Foreskin fibroblast (primary cell): ENCODE measurements at places on chromosomes 1 and 21.
A peak's percentile ranks its signal among the peaks of the same experiment; 100 is the strongest.

GRCh38 chr1:237115035-237115434 lies 73.1 kb downstream of the RYR2 start:
- DNase-seq: no peak

GRCh38 chr1:165595246-165595938 lies 35.6 kb upstream of the MGST3 start:
- DNase-seq: peak; percentile 59

DNA sequence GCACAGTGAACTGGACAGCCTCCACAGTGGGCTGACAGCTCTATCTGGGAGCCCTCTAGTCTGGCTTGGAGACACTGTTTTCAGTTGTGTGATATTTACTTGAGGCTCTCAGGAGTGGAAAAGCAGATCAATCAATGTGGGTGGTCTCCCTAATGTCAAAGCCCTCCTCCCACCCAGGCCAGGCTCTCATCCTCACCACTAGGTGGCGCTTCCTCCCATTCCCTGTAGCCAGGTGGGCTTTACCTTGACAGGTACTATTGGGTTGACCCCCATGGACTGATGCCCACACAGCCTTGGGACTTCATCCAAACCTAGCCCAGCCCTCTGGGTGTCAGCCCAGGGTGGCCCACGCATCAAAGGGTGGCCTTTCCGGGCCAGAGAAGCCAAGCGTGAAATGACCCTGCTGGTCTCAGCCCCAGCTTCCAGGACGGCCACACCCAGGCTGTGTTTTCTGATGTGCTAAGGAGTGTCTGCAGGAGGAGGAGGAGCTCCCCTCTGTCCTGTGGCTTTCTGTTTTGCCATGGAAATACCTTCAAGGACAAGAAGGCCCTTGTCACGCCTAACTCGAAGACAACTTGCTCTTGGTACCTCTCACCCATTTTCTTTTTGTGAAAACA lies 54.0 kb downstream of the CLIC6 start:
- DNase-seq: no peak

DNA sequence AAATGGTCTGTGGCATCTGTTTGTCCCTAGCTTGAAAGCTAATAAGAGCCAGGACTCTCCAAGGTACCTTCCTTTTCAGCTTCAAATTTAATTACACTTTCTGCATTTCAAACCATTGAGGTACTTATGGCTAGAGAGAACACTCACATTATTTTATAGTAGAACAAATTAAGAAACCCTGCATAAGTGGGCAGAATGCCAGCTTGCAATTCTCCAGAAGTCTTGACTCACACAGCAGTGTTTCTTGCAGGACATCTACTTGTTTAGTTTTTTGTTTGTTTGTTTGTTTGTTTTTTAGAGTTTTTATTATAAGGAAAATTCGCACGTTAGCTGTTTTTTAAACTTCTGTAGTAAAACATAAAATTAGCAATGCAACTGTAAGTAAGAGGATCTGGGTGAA lies 397.2 kb downstream of the NEGR1 start:
- no peak for DNase-seq

DNA sequence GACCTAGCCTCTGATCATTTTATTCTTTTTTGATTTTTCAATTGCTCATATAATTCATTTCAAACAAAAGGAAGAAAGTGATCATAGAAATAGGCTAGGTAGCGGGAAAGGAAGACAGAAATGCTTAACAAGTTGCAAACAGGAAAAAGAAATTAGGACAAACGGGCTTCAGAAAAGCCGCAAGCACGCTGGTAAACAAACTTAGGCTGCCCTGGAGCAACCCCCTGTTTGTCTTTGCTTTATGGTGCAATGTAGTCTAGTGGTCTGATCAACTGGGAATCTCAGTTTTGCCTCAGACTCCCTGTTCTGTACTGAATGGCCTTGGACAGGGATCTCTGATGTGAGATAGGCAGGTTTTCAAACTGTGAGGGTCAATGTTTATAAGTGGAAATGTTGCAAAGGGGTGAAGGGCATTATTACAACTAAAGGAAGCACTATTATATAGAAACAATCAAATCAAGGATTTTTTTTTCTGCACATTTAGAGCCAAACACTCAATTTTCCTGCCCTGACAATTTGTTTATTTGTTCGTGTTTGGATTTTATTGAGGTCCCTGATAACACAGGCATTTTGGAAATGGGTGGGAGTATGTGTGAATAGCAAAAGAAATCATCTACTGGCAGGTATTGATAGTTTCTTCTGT lies 146.8 kb upstream of the NRIP1 start:
- no peak for DNase-seq

- peak; percentile 76 for DNase-seq
Observed at GRCh38 chr1:57485643-57486042, 61.8 kb upstream of the DAB1 start.

DNA sequence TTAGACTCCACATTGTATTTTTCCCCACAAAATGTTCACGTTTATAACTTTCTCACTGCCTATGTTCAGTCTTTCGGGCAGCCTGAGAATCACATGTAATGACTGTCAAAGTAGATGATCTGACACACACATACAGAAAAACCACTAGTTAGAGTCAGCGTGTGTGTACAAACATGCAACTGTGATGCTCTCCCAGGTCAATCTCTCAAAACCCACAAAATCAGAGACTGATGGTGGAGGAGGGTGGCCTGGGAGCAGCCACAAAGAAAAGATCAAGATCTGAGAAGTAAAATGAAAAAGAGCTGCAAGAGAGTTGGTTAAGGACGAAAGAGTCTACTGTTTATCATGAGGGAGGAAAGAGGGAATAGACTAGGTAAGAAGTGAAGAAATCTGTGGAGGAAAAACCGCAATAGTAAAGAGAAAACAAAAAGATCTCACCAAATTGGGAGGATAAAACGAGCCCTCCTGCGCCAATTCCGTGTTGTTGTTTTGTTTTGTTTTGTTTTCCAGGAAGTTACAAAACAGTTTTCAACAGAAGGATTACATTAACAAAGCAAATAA lies 2.3 kb downstream of the EGLN1 start:
- no peak for DNase-seq

- DNase-seq: no peak
Observed at GRCh38 chr1:183498342-183498991, 26.2 kb downstream of the SMG7 start.

GRCh38 chr1:204032642-204033235 lies 40.2 kb upstream of the SOX13 start:
- DNase-seq: no peak

- peak; percentile 47 for DNase-seq
Observed at GRCh38 chr1:64915381-64916274, 50.7 kb downstream of the JAK1 start.

DNA sequence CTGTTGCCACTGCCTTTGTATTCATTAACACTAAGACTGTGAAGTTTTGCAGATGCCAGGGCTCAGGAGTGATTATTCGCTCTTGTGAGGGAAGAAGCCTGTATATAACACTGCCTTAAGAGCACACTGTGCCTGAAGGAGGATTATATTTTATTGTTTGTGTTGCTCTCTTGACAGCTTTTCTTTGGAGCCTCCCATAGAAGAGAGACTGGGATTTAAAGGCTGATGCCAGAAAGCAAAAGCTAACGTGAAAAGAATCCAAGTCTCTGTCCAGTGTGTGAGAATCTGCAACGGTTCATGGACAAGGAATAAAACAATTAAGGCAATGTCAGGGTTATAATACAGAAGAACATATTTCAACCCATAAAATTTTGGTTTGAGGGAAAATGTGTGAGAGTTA lies 316.8 kb downstream of the NFIA start:
- DNase-seq: no peak

DNA sequence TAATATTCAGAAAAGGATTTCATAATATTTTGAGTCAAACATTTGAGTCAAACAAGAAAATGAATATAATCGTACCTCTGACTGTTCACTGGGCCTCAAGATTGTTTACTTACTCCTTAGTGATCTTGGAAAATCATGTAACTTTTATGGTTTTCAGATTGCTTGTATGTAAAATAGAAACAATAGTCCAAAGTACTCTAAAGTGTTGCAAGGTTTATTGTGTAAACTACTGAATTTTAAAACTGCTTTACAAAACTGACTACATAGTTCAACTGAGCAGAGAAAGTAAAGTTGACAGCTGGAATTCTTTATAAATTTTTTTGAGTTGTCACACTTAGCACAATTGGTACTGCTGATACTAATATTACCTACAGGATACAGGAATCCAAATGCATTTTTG lies 931.0 kb downstream of the NCAM2 start:
- no peak for DNase-seq

- DNase-seq: no peak
Observed at GRCh38 chr1:234108921-234109320, 204.4 kb downstream of the SLC35F3 start.

GRCh38 chr1:234256359-234256758 lies 116.9 kb upstream of the COA6 start:
- DNase-seq: no peak

DNA sequence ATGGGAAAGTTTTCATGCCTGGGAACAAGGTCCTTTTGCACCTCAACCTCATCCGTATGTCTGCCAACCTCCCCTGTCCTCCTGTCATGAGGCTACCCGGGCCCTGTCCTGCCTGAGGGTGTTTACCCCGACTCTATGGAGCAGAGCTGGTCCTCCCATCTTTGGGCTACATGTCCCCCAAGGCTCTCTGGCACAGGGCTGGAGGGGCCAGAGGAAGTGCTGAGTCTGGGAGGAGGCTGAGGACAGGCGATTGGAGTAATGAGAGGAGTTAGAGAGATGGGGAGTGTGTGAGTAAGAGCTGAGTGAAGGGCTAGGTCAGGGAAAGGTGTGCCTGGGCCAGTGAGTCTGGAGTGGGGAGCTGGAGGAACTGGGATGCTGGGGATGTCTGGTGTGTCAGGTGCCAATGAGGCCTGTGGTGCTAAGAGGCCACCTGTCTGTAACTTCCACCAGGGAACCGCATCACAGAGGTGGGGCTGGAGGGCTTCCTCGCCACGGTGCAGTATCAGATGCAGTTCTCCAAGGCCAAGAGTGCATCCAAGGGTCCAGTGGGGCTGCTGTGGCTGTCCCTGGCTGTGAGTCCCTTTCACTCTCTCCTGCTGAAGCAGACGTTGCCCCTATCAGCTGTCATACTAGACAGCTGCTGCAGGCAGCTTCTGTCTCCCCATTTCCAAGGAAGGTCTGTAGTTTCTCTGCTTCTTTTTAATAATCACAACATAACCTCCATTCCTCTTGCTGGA lies 11.7 kb downstream of the LRRC71 start:
- DNase-seq: no peak

- DNase-seq: no peak
Observed at GRCh38 chr1:43962324-43962723, 7.5 kb upstream of the DPH2 start.

GRCh38 chr1:239429163-239429562 lies 42.8 kb downstream of the CHRM3 start:
- no peak for DNase-seq

GRCh38 chr1:172637522-172637921 lies 21.4 kb upstream of the FASLG start:
- DNase-seq: peak; percentile 87

DNA sequence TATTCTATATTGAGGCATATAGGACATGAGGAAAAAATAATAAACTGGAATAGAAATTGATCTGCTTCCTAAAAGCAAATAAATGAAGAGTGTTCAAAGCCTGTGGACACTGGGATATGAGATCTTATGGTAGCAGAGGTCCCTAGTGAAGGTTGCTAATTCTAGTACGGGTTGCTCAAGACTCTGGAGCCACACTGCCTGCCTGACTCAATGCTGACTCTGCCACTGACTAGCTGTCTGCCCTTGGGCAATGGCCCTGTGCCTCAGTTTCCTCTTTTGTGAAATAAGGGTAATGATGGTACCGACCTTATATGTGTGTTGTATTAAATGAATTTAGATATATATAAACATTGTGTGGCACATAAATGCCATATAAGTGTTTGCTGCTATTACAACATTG lies 59.0 kb upstream of the C1orf53 start:
- peak; percentile 13 for DNase-seq

DNA sequence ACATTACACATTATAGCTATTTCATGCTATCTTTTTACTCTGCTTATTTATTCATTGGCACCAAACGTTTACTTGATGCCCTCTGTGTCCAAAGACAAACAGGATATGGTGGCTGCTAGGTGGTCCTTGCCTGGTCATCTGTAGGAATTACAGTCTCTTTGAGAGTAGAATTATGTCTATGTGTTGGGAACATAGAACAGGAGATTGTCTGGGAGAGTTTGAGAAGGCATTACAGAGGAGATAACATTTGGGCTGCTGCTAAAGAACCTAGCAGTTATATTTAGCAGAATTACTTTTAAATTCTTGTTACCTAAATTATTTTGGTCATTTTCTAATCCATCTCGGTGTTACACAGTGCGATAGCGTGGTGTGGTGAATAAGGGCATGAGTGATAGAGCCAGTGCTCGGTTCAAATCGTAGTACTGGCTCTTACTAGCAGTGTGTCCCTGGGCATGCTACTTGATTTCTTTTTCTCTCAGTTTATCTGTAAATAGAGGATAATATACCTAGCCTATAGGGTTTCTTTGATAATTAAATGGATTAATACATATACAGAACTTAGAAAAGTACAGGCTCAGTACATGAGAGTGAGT lies 20.5 kb downstream of the RRP15 start:
- DNase-seq: no peak
